ENCODE measurements at places on chromosomes 5 and 9.
A peak's percentile ranks its signal among the peaks of the same experiment; 100 is the strongest.

DNA sequence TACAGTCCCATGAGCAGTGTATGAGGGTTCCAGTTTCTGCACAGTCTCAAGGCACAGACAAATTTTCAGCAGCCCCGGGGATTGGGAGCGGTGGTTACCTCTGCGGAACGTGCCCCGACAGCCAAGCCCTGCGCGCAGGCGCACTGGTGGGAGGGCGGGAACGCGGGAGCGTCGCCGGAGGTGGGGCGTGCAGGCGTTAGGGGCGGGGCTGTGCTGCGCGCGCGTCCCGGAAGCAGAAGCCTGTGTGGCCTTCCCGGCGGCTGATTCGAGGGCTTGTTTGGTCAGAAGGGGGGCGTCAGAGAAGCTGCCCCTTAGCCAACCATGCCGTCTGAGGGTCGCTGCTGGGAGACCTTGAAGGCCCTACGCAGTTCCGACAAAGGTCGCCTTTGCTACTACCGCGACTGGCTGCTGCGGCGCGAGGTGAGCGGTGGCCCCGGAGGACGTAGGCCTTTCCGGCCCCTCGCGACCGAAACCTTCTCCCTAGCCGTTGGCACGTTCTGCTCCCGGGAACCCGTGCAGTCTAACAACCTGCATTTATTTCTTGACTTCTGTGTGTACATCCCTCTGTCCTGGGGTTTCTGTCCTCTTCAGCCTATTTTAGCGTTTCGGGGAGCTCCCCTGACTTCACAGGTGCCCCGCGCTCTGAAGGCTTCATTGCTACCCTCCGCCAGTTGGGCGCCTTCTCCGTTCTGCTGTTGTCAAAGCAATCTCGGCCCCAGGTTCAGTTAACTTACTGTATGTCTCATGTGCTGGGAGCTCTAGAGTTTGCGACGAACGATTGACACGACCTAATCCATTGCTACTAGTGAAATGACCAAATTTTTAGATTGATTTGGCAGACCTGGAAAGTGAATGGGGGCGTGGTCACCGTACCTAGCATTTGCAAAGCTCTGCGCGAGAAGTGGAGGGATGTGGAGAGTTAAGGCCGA lies at the start of gene GLE1:
TSS of gene GLE1 (plus strand) at position 235 of the 929 bp plus-strand sequence. CDS start at position 322, 87 bp downstream.
- DNase-seq: peak; percentile 97

- DNase-seq: no peak
Observed at GRCh38 chr5:107213025-107213424, 457.7 kb downstream of the EFNA5 start.

GRCh38 chr5:73214996-73215395 lies 42.0 kb downstream of the TMEM174 start:
- DNase-seq: no peak

DNA sequence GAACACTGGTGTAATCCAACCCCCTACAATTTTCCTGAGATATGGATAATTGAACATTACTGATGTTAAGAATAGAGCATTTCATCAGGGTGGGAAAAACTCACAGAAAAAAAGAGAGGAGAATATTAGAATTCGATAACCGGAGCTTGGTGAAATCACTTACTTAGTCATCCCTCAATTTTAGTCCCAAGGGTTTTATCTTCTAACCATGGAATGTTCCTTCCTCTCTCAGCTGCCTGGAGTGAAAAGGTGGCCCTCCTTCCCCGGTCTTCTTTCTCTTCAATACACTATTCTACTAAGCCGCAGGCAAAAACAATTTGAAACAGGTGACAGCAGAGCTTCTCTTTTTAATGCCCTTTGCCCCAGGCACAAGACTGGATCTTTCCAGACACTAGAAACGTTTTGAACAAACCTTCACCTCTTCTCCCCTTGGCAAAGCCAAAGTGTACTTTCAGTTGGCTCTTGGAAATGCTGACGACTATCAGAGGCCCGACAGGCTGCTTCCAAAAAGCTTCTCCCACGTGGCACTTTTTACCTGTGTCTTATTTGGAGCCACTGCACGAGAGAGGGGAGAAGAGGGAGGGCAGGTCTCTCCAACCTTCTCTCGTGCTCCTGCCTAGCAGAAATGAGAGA lies 543.9 kb downstream of the TLE1 start:
- DNase-seq: no peak

DNA sequence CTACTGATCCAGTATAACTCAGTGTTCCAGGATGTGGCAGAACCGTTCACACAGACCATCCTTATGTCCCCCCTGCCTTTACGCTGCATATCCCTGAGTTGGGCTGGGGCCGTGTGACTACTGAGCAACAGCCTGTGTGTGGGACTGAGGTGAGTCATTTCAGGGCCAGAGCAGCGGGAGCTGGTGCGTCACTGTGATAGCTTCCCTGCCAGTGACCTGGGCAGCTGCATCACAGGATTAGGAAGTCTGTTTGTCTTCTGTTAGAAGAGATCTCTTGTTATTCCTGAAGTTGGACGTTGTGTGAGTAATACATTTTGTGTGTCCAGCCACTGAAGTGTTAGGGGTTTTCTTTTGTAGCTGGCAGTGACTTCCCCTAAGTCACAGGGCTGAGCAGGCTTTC lies 35.6 kb downstream of the TPPP start:
- no peak for DNase-seq

- DNase-seq: no peak
Observed at GRCh38 chr5:75265731-75266130, 29.1 kb upstream of the ANKRD31 start.

DNA sequence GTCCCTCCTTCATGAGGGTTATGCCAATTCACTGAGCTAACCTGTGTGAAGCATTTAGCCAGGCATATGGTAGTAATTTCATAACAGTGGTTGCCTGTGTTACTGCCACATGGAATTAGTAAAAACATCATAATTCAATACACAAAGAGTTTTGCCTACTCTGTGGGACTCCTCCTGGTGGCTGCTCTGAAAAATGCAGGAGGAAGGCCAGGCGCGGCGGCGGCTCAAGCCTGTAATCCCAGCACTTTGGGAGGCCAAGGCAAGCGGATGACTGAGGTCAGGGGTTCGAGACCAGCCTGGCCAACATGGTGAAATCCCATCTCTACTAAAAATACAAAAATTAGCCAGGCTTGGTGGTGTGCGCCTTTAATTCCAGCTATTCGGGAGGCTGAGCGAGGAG lies 547.3 kb downstream of the CDK5RAP2 start:
- DNase-seq: no peak
